ENCODE measurements at places on chromosomes 11 and 22.

DNA sequence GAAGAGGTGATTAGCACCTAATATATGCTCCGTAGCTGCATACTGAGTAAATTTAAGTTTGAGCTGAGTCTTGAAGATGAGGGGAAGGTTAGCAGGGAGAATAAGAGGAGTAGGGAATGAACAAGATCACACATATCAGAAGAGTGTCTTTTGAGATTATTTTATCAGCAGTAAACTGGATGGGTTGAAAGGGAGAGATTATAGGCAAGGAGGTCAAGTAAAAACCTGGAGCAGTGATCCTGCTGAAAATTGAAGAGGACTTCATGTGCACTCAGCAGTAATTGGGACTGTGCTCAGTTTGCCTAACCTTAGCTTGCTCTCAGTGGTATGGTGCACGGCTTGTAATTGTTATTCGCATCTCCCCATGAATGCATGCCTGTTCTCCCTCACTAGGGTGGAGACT is 79.5 kb upstream of the PICALM start:
- DNase-seq = no peak

DNA sequence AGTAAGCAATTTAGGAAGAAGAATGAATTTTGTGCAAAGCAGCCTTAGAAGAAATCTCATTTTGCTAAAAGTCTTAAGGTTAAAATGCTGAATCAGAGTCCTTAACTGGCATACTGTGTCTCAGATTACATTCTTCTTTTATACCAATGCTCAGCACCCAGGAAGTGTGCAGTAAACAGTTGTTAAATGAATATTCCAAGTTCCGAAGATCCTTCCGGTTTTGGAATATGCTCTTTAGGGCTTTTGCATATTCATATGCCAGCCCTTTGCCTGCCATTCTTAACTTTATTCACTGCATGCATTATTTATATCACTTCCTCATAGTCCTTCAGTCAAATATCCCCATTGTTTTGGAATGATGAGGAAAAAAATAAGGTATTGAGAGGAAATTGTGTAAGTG is 242.0 kb downstream of the DDX10 start:
- no peak for DNase-seq

DNA sequence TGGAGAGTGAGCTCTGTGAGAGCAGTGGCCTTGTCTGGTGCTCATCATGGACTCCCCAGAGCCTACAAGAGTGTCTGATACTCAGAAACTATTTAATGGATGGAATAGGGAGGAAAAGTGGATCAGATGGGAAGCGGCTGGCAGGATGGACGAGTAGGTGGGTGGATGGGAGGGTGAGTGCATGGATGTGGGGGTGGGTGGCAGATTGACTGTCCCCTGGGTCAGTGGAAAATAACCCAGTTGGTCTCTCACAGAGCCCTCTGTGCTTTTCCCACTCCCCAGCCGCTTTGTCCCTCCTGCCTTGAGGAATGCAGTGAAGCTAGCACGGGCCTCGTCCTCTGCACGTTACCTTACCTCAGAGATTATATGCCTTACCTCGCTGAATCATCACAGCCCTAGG is 5.9 kb downstream of the SPI1 start:
- no peak for DNase-seq

GRCh38 chr11:118373263-118373662 is 13.9 kb downstream of the UBE4A start:
- no peak for DNase-seq

DNA sequence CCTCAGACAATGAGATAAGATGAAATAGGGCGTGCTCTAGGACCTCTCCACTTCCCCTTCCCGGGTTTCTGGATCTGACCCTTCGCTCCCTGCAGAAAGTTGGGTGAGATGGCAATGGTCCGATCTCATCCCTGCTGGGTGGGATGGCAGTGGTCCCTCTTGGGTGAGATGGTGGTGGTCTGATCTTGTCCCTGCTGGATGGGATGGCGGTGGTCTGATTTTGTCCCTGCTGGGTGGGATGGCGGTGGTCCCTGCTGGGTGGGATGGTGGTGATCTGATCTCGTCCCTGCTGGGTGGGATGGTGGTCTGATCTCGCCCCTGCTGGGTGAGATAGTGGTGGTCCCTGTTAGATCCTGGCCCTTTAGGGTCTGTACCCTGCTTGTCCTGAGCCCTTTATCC is 21.3 kb downstream of the ST14 start:
- no peak for DNase-seq

DNA sequence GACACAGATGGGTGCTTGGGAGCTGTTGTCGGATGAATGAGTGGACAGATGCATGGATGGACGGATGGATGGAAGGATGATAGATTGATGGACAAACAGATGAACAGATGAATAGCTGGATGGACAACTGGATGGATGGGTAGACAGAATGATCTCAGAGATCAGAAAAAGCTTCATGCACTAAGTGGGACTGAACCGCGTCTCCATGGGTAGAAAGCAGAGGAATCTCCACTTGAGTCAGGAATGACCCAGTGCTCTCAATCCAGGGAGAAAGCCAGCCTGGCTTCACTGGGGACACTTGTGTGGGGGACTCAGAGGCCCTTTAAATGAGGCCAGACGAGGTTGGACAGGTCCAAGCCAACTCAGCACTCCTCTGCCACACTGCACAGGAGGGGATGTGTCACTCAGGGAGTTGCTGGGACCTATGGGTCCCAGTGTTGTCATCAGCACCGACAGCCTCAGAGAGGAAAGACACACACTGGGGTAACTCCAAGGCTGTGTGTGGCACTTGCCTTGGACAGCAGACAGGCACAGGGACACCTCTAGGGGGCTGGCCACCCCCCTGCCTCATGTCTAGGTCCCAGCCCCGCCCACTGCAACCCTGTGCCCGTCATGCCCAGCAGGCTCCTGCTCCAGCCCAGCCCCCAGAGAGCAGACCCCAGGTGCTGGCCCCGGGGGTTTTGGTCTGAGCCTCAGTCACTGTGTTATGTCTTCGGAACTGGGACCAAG is 5.6 kb downstream of the IGLL5 start:
- no peak for DNase-seq

- DNase-seq = peak; percentile 35
Observed at GRCh38 chr11:16981651-16982194, 32.5 kb downstream of the PLEKHA7 start.

DNA sequence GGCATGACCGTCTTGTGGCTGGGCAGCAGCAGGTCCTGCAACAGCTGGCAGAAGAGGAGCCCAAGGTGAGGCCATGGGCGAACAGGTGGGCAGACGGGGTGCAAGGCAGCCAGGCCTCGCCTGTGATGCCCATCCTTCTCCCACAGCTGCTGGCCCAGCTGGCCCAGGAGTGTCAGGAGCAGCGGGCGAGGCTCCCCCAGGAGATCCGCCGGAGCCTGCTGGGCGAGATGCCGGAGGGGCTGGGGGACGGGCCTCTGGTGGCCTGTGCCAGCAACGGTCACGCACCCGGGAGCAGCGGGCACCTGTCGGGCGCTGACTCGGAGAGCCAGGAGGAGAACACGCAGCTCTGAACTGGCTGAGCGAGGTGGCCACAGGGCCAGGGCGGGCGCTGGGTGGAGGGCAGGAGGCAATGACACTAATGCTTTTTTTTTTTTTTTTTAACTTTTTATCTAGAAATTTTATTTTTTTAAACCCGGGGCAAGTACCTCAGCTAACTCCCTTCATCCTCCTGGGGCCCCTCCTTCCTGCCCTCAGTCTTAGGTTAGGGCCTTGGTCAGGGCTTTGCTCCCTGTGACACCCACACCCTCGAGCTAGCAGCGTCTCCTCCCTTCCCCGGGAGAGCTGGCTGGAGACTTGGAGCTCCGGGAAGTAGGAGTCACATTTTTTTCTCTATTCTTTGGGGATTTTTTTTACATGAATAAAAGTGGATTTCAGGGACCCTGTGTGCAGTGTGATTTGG is 16.0 kb downstream of the PLCB3 start:
- no peak for DNase-seq

DNA sequence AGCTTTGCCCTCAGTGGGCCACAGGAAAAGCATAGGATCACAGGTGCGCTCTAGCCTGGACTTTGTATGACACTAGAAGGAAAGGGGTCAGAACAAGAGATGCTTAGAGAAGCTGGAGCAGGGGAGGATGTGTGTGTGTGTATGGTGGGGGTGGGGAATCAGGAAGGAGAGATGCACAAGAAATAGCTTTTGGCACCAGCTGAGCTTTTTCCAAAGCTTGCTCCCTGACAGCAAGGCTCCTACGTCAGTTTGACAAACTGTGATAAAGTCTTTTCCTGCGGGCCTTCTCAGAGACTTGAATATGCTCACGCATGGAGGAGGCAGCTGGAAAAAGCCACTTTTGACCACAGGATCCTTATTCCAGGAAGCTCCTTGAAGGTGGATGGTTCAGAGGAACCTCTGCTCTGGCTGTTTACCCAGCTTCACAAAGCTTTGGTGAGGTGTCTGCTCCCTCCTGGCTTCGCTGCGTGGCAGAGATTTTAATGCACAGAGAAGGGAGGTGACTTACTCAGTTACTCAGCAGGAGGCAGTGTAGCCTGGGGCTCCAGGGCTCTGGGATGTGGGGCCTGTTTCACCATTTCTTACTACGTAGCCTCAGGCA is 3.9 kb downstream of the CDC42EP1 start:
- no peak for DNase-seq

DNA sequence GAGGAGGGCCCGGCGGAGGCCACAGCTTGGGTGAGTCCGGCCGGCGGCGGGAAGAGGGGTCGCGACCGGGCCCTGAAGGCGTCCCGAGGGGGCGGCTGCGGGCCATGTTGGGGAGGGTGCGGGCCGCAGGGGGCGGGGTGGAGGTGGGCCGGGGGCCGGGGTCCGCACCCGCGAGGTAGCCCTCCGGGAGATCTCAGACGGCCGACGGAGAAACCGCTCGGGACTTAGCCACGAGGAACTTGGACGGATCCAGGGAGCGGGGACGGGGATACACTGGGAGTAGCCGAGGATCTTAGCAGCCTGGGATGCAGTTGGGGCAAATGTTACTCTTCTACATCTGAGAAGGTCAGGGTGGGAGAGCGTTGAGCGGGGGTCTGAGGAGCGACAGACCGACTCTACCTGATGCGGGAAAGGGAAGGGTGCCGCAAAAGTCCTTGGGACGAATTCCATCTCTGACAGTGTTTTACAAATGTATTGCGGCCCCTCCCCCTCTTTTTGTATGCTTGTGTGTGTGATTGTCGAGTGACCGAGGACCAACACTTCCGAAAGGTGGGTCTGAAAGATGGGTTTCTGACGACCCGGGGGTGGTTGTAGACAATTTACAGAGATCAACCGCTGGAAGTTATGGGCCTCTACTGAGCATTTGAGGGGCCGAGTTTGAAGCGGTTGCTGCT is 658 bp downstream of the STIP1 start:
- DNase-seq = no peak

DNA sequence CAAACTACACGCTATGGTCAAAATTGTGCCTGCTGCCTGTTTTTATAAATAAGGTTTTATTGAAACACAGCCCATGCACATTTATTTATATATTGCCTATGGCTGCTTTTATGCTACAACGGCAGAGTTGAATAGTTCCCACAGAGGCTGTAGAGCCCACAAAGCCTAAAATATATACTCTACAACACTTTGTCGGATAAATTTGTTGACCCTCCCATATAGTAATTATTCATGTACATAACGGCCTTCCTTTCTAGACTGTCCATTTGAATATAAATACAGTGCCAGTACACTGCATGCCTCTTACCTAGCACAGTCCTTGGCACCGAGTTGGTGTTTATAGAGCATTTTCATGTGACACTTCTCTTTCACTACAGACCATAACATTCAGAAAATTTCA is 314.0 kb downstream of the LRRC4C start:
- DNase-seq = no peak

- DNase-seq = peak; percentile 70
Observed at GRCh38 chr11:61587541-61587941, 6.7 kb upstream of the SYT7 start.

GRCh38 chr11:826836-827145 is 928 bp upstream of the CRACR2B start:
- DNase-seq = no peak

DNA sequence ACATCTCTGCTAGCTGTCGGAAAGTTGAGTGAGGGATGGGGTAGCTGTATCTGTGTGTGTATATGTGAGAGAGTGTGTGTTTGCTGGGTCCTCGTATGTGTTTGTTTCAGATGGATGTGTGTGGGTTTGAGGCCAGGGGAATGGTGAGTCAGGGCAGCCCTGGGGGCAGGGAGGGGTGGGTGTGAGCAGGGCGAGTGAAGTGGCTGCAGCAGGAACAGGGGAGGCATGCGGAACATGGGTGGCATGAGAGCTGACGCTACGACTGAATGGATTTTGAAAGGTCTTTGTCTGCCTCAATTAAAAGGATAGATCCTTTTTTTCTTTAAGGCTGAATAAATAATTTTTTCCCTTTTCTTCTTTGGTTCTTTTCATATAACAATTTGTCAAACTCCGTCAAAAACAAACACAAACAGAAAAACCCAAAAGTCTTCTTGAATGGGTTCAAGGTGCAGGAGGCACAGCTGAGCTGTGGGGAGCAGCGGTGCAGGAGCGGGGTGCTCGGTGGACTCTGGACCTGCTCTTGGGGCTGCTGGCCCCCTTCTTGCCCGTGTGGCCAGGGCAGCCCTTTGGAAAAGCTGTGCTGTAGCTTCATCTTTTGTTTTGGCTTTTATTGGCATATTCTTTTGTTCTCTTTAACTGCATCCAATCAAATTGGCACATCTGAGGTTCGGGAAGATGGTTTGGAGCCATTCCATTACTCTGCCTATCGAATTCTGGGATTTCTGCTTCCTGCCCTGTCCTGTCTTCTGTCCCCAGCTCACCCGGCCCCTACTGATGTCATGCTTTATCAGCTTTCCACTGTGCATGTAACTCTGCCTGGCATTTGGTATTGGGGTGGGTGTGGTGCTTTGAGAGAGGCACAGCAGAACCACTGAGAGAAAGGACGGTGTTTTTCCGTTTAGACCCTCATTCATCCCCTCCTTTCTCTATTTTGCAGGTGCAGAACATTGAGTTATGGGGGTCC is 80.1 kb downstream of the ADAMTS15 start:
- DNase-seq = peak; percentile 77

DNA sequence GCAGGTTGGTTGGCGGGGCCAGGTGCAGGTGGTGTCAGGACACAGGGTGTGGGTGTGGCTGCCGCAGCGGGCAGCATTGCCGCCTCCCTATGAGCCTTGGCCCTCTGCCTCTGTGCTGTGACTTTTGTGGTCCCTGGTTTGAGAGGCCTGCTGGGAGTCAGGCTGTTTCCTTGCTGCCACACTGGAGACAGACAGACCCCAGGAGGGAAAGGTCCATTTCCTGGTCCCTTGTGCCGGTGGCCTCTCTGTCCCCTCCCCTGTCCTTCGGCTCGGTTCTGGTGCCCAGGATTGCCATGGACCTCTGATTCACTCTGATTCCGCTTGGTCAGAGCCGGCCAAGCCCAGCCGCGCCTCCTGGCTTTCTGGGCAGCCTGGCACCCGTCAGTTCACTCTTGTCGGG is 196.9 kb downstream of the TBC1D22A start:
- DNase-seq = no peak

DNA sequence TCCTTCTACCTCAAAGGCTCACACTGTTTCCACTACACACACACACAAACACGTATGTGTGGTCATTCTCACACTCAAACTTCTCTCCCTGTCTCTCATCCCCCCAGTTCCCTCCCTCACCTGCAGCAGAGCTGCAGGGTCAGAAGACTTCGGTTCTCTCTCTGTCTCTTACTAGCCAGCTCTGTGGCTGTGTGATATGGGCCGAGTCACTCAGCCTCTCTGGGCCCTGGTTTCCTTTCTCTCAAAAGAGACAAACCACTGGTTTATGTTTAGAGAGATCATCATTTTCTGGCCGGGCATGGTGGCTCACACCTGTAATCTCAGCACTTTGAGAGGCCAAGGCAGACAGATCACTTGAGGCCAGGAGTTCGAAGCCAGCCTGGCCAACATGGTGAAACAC is 21.1 kb downstream of the TSPAN18 start:
- no peak for DNase-seq

- DNase-seq = no peak
Observed at GRCh38 chr11:20438637-20439036, 51.1 kb downstream of the PRMT3 start.

Data from heart left ventricle (tissue), 16 donors.